ENCODE measurements at places on chromosomes 7 and 10.

- DNase-seq, result no peak
These were observed 1.5 kb upstream of the FXYD4 start for GRCh38 chr10:43369921-43370320.

DNA sequence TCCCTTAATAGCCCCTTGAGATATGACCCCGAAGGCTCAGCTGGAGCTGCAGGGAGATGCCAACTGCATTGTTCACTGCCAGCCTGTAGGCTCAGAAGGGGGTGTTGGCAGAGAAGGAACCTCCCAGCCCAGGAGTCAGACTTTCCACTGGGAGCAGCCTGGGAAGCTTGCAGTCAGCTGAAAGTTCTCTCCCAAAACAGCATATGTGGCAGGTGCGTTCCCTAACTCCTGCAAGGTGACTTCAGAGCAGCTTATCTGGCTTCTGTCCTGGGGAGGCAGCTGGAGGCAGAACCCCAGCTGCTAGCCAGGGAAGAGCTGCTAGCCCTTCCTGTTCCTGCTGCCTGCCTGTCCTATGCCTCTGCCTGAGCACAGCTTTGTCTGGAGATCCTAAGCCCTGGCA is 8.1 kb downstream of the SFTPA2 start:
- no peak for DNase-seq

DNA sequence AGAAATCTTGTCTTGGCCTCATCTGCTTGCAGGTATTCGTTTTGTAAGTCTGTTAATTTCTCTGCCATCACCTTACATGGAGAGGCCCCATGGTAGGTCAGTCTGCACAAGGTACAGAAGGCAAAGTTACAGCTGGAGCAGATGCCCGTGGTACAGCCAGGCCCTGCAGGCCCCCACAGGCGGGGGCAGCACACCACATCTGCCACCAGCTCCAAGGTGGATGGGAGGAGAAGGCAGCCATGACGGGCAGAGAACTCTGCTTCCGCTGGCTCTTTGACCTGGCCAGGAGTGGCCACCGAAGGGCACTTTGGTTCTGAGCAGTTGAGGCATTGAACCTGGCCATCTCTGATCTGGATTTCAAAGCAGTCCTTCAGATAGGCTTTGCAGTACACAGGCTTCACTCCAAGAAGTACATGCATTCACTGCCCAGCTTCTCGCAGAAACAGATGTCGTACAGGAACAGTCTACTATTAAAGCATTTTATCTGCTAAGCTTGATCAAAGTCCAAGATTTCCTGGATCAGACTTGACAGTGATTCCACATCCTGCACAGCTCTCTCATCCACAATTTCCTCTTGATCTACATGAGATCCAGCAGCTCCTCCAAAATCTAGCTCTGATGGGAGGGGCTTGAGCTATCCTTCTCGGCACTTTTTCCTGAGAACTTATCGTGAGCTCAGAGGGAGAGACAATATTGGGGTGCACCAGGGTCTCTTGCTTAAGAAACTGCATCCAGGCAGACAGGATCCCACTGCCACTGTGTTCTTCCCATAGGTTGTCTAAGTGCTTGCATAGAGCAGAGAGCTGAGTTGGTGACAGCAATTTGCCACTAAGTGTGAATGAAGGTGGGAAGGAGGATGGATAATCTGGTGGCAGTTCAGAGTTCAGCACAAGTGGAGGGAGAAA is 120.7 kb downstream of the TRRAP start:
- DNase-seq, result no peak

DNA sequence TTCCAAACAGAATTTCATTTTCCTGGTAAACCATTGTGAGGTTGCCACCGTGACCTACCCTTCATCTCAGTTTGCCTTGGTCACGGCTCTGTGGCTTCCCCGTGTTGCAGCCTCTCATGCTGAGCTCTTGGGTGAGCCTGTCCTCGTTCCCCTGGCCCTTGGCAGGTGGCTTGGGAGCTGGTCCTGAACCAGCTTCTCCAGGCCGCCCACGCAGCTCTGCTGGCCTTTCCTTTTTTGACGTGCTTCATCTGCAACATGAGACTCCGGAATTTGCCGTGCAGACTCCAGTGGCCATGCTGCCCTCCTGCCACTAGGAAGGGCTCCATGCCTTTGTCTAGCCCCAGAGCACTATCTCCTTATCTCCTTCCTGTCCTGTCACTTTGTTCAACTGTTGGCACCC is 93.0 kb upstream of the NPS start:
- no peak for DNase-seq

GRCh38 chr7:156579566-156579965 is 61.0 kb upstream of the RNF32 start:
- DNase-seq, result no peak

DNA sequence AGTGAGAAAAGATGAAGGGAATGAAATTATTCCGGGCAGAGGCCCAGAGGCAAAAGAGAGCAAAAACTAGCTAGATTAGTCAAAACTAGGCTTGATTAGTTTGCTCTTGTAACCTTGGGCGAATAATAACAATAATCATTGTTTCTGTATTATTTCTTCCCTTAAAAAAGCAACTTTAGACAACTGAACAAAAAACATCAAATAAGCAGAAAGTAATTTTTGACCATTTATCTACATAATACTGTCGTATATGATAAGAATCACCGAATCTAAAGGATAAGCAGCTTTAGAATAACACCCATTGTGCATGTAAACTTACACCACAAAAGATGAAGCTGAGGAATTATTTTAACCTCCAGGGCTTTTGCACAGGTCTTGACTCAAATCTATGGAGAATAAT is 125.1 kb downstream of the TPK1 start:
- DNase-seq, result no peak

- peak; percentile 26 for DNase-seq
These were observed 111.1 kb upstream of the AFAP1L2 start for GRCh38 chr10:114515298-114515914.

GRCh38 chr7:18570441-18570840 is 74.9 kb downstream of the HDAC9 start:
- DNase-seq, result no peak

DNA sequence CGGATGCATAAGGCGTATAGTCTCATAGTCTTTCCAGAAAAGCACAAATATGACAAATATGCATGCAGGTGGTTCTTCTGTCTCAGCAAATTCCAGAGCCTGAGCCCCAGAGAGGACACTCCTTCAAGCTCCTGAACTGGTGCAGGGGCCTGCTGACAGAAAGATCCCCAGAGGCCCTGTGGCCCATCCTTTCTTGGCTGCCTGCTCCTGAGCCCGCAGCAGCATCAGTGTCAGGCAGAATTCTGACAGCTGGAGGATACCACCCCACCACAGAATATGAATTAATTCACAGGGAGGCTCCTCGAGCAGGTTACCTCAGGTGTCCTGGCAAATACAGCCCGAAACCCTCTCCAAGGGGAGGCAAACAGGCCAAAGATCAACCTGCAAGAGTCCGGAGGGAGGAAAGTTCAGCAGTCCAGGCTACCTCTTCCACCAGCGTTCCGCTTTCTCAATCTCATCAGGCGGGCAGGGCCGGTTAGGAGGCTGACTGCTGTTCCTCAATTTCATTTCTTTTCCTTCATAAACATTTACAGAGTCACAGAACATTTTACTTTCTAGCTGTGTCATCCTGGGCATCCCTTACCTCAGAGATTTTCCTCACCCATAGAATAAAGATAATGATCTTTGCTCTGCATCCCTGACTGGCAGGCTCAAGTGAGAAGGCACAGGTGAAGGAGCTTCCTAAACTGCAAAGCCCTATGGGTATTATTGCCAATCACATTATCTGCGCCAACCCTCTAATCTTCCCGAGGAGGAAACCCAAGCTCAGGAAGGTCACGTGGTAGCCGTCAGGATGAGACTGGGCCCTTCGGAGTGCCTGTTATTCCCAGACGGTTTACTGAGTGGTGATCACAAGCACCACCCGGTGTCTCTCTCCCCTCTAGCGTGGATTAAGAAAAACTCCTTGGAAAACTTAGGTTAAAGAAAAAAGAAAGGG is 1.4 kb downstream of the DNAJB12 start:
- no peak for DNase-seq

DNA sequence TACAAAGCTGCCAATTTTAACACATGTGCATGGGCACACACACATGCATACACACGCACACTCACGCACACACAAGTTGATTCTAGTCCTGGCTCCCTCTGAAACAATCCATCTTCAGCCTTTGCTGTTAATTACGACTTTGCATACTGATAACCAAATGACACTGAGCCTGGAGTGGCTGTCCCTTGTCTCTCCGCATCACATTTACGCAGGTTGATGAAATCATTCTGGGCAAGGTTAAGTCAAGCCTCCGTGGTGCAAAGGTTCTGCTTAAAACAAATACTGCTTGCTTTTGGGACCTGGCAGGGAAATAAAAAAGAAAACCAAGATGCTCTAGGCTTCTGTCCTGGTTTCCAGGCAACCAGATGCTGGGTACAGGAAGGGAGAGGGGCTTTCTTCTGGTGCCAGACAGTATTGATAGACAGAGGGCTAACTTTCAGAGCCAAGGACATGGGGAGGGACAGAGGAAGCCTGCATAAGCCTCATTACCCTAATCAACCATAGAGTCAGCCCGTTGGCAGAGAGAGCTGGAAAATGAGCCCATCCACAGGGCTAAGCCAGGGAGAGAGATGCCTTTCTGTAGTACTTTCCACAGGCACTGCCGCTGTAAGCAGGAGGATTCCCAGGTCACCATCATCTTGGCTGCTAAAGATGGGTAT is 233.0 kb downstream of the WDR11 start:
- no peak for DNase-seq

DNA sequence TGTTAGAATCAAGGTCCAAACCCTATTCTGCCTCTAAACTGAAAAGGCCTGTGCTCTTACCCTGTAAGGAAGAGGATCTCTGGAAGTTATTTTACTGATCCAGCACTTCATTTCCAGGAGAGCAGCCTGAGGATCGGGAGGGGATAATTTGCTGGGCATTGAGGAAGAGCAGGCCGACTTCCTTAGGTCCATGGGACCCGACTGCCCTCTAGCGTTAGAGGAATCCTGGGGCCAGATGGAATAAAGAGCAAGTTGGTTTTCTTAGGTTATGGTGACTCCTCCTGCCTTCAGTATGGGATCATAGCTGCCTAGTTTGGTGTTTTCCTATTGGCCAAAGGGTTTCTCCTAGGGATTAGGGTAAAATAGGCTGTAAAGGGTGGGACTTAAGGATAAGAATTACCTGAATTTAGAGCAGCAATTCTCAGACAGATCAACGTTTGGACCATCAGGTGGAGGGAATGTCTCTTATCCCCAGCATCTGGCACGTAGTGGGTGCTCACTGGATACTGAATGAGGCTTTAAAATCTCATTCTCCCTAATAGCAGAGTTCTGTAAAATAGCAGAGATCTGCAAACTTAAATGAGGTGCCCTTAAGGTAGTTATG is 40.0 kb upstream of the SORBS1 start:
- DNase-seq, result peak; percentile 54

DNA sequence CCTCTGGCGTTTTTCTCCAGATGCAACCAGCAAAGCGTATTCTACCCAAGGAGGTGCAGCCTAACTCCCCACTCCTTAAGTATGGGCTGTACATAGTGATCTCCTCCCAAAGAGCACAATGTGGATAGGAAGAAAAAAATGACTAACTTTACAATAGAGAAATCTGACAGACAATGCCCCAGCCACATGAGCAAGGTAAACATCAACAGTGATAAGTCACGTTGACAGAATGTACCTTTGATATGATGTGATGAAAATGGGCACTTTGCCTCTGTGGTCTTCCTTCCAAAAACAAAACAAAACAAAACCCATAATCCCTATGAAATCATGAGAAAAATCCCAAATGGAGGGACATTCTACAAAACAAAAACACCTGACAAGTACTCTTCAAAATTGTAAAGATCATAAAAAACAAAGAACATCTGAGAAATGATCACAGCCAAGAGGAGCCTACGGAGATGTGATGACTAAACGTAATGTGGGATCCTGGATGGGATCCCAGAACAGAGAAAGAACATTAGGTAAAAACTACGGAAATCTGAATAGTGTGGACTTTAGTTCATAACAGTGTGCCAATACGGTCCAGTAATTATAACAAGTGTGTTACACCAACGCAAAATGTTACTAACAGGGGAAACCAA is 50.6 kb downstream of the ABLIM1 start:
- DNase-seq, result no peak

DNA sequence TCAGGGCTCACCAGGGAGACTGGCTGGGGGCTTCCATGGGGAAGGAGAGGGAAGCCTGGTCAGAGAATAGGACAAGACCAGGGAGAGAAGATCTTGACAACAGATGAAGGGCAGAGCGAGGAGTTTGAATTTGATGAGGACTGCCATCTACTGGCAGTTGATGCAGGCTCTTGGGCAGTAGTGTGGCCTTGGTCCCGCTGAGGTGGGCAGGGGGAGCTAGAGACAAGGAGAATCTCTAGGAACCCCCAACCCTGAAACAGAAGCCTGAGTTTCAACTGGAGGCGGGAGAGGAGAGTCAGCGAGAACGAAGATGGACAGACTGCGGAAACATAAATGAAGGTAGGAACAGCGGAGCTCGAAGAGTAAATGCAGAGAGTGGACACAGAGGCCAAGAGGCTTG is 81.0 kb downstream of the PPP1R3C start:
- no peak for DNase-seq

- no peak for DNase-seq
These were observed 558.2 kb upstream of the PFKP start for GRCh38 chr10:2509081-2509531.

GRCh38 chr10:4303045-4303444 is 518.0 kb upstream of the KLF6 start:
- no peak for DNase-seq

- no peak for DNase-seq
These were observed 267.0 kb downstream of the PLXNA4 start for GRCh38 chr7:132309102-132309805.

DNA sequence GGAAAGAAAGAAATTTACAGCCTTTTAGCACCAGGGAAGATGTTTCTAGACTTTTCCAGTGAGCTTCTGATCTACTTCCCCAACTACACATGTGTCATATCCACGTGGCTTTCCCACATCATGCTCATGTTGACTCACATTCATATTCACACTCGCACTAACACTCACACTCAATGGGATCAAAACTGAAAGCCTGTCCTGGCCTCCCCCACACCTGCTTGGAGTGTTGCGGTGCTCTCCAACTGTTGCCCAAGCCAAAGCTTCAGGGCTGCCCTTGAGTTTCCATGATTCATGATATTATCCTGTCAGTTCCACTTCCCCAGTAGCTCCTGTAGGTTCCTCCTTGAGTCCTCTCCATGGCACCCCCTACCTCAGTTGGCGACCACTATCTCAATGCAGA is 444.4 kb downstream of the GATA3 start:
- DNase-seq, result no peak

GRCh38 chr7:90657481-90657880 is 61.4 kb downstream of the CDK14 start:
- DNase-seq, result no peak

- DNase-seq, result no peak
These were observed 484.4 kb downstream of the SORCS1 start for GRCh38 chr10:106680061-106680460.

Data from CD4-positive, alpha-beta T cell treated with Interleukin-6 for 4 hours (primary cell).